ENCODE measurements at places on chromosomes 1 and 21.

DNA sequence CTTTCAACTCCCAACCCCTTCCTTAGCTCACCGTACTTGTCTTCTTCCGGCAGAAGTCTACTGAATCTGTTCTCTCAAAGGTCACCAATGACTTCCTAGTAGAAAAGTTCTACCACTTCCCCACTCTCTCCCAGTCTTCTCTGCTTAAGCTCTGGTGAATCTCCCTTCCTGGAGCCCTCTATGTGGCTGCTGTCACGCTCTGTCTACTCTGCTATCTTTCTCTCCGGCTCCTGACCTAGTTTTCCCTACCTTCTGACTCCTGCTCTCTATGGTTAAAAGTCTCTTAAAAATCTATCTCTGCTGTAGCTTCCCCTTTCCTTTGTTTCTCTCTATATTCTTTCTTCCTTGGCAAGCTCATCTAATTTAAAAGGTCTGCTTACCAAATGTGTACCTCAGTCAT lies 350.1 kb upstream of the GREM2 start:
- DNase-seq, result no peak

DNA sequence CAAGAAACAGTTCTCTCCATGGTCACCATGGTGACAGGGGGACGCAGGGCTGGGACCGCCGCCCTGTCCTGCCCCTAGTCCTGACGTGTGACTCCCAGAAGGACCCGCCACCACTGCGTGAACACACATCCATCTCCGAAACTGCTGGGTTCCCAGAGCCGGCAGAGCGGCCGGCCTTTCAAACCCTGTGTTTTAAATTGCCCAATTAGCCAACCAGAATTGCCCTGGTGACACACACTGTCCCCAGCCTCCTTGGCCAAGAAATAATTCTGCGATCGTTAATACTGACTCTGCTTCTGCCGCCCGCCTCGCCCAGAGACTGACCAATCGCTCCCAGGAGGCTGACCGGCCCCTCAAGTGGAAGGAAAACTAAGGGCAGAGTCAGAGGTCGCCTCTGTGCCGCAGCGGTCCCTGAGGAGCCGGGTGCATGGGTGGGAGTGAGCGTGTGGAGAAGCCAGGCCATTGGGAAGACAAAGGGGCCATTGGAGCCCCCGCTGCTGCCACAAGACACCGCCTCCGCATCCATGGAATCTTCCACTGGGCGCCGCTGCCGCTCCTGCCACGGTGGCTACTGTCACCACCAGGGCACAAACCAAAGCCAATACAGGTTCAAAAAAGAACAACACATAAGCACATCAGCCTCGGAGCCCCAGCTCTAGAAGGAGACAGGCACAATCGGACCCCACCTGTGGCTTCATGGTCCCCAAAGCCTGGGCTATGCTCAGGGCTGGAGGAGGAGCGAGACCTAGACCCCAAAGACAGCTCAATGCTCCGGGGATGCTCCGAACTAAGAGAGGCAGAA lies 273.2 kb downstream of the NPHP4 start:
- DNase-seq, result no peak

DNA sequence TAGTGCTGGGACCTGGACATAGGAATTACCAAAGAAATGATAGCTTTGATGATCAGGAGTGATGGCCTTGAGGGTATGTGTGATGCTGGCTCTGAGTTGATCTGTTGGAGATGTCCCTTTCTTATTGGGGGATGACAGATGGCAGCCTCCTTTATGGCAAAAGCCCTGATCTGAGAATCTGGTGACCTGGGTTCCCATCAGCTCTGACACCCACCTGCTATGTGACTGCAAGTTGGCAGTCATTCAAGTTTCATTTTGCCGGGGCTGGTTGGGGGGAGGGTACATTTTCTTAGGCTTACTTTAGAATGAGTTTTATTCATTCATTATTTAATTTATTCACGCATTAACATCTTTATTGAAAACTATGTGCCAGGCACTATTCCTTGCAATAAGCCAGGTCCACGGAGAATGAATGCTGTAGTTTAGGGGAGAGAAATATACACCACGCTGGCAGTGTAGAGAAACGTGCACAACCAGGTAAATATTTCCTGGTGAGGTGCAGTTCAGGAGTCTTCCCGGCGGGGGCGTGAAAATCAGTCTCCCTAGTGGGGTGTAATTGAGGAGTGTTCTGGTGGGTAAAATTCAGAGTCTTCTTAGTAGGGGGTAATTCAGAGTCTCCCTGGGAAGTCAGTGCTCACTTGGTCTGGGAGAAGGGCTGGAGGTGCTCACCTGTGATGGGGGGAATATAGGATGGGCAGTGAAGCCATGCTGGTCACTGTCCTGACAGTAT lies 401.3 kb downstream of the CAMTA1 start:
- no peak for DNase-seq

DNA sequence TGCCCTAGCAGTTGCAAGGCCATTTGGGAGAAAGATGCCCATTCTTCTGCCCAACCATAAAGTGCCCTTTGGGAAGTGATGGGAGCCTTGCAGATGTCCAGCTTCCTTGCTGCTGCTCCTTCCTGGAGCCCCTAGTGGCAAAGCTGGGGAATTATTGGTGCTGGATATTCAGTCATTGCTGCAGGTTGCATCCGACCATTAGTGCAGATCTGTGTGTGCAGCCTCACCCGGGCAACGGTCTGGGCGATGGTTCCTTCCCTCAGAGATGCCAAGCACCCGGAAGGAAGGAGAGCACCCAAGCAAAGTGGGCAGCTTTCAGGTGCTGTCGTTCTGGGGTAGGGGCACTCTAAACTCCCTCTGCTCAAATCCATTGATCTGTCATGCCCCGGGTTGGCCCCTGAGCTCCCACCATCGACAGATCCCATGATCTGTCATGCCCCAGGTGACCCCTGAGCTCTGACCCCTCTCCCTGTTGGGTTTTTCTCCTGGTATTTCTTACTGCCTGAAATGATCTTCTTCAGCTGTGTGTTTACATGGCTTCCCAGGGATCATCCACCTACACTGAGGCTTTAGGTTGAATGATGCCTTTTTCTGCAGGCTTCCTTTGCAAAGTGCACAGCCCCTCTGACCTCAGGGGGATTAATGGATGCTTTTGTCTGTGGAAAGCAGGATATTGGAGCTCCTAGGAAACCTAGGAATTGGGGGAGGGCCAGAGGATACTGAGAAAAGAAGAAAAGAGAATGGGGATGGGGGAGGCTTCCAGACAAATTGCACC lies 467.5 kb downstream of the PTPRU start:
- no peak for DNase-seq

DNA sequence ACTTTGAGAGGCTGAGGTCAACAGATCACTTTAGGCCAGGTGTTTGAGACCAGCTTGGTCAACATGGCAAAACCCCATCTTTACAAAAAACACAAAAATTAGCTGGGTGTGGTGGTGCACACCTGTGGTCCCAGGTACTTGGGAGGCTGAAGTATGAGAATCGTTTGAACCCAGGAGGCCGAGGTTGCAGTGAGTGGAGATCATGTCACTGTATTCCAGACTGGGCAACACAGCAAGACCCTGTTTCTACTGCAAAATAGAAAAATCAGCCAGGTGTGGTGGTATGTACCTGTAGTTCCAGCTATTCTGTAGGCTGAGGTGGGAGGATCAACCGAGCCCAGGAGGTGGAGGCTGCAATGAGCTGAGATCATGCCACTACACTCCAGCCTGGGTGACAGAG lies 4.2 kb upstream of the INTS3 start:
- no peak for DNase-seq

- no peak for DNase-seq
Observed at GRCh38 chr1:20165522-20165951, 20.4 kb upstream of the UBXN10 start.

GRCh38 chr1:74513411-74514300 lies 1.2 kb upstream of the LRRC53 start:
- no peak for DNase-seq

DNA sequence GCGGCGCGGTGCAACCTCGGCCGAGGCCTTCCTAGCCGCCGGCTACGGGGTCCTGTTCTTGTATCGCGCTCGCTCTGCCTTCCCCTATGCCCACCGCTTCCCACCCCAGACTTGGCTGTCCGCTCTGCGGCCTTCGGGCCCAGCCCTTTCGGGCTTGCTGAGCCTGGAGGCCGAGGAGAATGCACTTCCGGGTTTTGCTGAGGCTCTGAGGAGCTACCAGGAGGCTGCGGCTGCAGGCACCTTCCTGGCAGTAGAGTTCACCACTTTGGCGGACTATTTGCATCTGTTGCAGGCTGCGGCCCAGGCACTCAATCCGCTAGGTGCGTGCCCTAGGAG lies 379 bp downstream of the PPCS start:
- peak; percentile 58 for DNase-seq

DNA sequence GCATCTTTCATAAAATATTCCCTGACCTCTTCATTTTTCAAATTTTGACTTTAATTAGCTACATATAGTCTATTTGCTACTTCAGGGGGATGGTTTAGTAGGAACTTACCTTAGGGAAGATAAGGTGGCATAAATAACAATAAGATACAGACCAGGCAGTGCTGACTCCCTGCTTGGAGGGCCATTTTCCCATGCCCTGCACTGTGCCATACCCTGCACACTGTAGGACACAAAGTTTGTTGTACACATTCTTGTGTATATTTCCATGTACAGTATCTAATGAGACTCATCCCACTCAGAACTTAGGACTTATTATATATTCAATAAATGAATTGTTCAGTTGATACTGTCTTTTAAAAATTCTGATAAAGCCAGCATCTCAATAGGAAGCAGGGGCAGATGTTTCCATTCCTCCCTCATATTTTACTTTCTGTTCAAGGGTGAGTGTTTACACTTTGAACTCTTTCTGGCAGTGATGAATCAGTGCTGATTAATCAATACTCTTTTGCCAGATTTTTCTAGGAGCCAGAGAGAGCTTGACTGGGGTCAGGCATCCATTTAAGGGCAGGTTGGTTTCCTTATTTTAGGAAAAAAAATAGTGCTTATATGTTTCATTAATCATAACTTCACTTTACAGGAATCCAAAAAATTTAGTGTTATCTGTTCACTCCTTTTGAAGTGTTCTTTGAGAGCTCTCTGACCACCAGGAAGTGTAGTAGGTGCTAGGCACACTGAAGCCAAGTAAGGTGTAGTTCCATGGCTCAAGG lies 30.6 kb downstream of the MPZL1 start:
- no peak for DNase-seq

- DNase-seq, result no peak
Observed at GRCh38 chr1:241266121-241266520, 90.9 kb downstream of the RGS7 start.

DNA sequence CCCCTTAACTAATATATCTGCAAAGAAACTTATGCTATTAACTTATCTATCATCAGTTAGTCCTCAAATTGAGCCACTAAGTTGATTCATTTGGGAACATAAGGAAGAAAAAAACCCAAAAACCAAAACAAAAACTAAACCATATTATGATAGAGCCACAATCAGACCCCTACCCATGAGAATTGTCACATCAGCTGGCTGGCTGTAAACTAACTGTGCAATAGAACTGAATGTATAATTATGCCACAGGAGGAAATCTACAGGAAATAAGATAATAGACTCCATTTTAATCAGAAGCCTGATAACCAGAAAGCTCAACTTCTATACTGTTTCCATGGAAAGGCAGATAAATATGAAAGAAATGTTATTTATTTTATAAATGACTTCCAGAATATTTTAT lies 110.0 kb downstream of the RGL1 start:
- no peak for DNase-seq

DNA sequence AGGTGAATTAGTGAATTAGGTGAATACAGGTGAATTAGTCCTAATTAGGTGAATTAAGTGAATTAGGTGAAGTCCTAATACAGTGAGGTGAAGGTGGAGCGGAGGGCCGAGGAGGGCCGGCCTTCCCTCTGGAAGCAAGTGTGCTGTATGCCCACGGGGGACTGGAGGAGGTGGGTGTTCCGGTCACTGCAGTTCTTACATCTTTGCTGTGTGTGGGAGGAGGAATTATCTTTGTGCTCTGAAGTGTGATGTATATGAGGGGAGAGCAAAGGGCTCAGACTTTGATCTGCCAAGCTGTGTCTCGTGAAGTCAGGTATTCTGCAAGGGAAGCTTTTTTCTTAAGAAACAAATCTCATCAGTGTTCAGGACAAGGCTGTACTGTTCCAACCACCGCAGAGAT lies 45.4 kb downstream of the AGPAT3 start:
- no peak for DNase-seq

- DNase-seq, result no peak
Observed at GRCh38 chr1:103525114-103525606, 339 bp upstream of the RNPC3 start.

GRCh38 chr21:16504281-16504680 lies 774.5 kb downstream of the USP25 start:
- DNase-seq, result no peak

DNA sequence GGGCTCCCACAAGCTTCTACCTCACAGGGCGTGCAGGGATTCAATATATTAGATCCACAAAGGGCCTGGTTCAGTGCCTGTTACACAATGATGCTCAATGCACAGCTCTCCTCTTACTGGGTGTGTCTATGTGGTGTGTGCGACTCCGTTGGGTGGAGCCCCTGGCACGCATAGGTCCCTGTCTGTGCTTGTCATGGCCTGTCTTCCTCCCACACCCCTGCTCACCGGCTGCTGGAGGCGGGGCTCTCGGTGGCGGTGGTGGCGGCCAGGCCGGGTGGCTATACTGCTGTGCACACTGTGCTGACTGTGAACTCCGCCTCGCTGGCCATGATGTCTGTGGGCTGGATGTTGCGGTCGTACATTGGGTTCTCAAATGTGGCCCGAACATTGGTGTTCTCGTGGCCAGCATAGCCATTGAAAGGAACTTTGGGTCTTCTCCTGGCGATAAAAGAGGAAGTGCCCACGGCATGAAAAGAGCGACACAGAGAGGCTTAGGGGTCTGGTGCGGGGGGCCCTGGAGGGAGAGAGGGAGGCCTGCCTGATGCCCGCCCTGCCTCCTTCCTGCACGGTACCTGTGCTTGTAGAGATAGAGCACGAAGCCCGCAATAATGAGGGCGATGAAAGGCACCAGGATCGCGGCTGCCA lies 46.9 kb downstream of the ZSCAN20 start:
- no peak for DNase-seq

- DNase-seq, result no peak
Observed at GRCh38 chr1:54565113-54565501, 17.1 kb downstream of the ACOT11 start.

DNA sequence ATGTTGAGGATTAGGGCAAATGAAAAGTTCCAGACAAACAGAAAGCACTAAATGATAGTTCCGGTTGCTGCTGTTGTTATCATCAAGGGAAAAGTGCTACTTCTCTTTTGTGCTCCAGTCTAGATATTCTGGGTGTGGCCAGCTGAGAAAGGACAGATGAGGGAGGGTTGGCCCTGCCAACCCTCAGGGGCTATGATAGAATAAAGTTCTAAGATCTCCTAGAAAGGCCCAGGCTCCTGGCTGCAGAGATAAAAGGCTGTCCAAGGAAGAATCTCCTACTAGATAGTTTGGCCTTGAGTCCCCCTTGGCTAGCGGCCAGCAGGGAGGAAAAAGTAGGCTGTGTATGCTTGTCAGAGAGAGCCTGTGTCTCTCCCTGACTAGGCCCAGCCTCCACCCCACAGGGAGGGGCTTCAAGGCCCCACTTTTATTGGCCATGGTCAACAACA lies 31.5 kb downstream of the RIMS3 start:
- DNase-seq, result no peak

- no peak for DNase-seq
Observed at GRCh38 chr1:227068883-227069282, 128.8 kb downstream of the COQ8A start.

GRCh38 chr1:192378878-192379277 lies 62.1 kb downstream of the RGS21 start:
- no peak for DNase-seq
